ENCODE measurements at places on chromosomes 4 and X.

GRCh38 chr4:67735325-67735724, 18.9 kb downstream of the GNRHR start:
- no peak for DNase-seq

GRCh38 chrX:8244301-8244700, 73.2 kb upstream of the VCX2 start:
- no peak for DNase-seq

DNA sequence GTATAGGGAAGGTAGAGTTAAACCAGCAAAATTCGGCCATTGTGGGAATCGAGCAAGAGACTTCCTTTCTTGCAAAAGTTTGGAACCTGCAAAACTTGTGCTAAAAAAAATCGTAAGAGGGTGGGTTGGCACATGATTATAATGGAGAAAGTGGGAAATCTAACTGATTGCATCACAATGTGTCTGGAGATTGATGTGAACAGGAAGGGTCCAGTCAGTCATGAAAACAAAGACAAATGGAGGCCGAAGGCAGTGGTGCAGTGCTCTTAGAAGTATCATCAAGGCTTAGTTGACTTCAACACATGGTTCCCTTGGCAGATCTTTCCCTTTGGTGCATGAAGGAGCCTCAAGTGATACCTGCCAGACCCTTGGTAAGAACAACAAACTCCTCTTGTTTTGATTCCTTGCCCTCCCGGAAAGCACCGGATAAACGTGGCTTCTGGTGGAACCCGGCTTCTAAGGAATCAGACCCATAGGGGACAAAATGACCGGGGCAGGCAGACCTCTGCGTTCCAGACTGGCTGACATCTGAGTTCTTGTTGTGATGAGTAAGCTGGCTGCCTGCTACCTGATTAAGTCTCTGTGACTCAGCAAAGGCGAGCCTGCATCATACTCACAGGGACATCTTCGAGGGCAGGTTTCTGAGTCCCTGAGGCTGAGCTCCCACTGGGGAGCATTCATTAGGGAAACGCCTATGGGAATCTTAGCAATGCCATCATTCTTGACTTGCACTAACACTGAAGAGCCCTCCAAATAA, 87.7 kb upstream of the MAP3K15 start:
- DNase-seq, result no peak

DNA sequence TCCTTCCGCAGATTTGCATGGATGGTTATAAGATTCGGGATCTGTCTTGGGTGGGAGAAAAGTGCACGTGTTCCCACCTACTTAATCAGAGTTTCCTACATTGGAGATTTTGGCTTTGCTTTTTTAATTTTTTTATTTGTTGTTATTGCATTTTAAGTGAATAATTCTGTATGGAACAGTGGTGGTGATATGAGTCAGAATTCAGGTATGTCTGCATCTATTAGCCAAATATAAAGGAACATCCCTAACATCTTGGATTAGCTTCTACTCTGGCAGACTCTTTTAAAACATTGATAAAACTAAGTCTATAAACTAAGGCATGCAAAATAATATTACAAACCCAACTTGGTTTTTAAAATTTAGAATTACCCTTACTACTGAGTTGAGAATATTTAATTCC, 659.8 kb upstream of the EPHA5 start:
- no peak for DNase-seq

DNA sequence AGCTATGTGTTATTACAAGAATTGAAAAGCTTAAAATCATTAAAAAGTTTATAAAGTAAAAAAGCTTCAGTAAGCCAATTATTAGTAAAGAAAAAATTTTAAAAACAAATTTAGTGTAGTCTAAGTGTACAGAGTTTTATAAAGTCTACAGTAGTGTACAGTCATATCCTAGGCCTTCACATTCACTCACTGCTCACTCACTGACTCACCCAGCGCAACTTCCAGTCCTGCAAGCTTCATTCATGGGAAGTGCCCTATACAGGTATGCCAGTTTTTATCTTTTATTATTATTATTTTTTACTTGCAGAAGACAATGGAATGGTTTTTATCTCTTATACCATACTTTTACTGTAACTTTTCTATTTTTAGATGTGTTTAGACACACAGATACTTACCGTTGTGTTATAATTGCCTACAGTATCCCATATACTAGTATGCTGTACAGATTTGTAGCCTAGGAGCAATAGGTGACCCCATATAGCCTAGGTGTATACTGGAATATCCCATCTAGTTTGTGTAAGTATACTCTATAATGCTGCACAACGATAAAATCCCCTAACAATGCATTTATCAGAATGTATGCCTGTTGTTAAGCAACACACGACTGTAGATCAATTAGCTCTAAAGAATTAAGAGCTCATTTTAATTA, 230.7 kb downstream of the DCLK2 start:
- DNase-seq, result no peak

- DNase-seq, result no peak
Observed at GRCh38 chr4:46889410-46889809, 19.6 kb downstream of the COX7B2 start.

- no peak for DNase-seq
Observed at GRCh38 chr4:104909376-104909775, 237.3 kb upstream of the TET2 start.

DNA sequence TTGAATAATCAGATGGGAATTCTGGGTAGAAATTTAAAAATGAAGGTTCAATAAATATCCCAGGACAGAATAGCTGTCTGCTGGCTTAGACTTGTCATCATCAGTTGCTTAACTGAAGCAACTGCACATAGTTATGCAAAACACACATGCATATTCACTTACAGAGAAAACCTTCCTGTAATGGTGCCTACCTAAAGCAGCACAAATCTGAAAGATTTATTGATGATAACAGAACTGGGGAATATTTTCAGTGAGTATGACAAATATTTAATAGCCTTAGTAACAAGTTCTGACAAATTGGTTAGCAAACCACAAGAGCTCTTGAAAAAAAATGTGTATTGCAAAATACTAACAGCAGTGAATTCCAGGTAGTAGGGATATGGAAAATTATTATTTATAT, 606.8 kb upstream of the BOD1L1 start:
- DNase-seq, result no peak

GRCh38 chrX:33078273-33078672, 133.1 kb downstream of the DMD start:
- no peak for DNase-seq

DNA sequence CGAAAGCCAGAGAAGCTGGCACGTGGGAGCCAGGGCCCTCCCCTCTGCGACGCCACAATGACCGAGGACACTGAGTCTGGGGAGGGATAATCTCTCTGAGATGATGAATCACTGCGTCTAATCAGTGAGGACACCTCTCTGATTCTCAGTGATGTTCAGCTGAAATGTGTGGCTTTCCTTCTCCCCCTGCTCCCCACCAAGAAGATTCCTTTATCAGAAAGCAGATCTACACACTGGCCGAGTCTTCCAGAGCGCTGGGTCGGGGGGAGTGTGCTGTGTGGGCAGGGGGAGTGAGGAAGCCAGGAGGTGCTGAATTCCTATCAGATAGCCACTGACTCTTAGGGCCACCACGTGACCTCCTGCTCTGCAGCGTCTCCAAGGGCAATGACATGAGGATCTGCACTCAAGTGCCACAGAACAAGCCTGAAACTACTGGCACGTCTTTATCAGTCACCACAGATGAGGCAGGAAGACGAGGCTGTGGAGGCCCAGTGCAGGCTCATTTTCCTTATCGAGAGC, 89.2 kb downstream of the GATB start:
- no peak for DNase-seq

GRCh38 chrX:152913346-152913745, 15.5 kb downstream of the ZNF185 start:
- DNase-seq, result no peak

- DNase-seq, result no peak
Observed at GRCh38 chrX:14670819-14671218, 141.5 kb downstream of the GLRA2 start.

DNA sequence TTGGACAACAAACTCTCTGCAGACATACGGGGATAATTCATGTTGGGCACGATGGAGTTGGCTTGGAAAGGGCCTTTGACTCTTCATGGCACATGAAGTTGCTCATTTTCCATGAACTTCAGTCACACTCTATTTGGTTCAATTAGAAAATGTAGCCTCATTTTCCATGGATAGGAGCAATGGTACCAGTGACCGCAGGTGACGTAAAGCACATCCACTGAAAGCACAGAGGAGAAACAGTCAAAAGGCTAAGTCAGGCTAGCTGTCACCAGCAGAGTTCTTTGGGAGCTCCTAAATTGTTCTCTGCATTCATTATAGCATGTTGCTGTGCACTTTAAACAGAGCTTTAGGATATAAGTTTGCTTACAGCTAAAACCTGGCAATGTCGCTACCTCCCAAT, 39.9 kb upstream of the MAP3K15 start:
- no peak for DNase-seq

GRCh38 chrX:133390676-133391075, 24.6 kb downstream of the GPC4 start:
- no peak for DNase-seq

GRCh38 chrX:40090050-40090804, 7.5 kb downstream of the BCOR start:
- no peak for DNase-seq

DNA sequence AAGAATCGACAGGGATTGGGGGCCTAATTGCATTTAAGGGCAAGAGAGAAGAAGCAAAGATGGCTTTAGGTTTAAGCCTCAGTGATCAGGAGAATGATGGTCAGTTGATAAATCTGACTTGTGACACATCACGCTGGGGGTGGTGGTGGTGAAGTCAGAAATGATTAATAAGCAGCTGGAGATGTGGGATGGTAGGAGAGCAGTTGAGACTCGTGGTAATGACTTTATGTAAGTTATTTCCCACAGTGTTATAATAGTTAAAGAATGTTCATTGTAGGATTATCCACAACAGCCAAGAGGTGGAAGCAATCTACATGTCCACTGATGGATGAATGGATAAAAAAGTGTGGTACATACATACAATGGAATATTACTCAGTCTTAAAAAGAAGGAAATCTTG, 178.9 kb upstream of the GPC4 start:
- no peak for DNase-seq

DNA sequence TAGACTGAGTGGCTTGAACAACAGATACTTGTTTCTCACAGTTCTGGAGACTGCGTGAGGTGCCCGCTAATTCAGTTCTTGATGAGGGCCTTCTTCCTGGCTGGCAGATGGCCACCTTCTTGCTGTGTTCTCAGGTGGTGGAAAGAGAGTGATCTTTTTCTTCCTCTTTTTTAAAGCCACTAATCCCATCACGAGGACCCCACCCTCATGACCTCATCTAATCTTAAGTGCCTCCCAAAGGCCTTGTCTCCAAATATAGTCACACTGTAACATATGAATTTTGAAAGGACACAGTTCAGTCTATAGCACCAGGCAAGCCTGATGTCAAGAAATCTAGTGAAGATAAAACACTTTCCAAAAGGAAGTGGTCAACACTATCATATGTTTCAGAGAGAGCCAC, 12.4 kb downstream of the VAMP7 start:
- DNase-seq, result no peak

DNA sequence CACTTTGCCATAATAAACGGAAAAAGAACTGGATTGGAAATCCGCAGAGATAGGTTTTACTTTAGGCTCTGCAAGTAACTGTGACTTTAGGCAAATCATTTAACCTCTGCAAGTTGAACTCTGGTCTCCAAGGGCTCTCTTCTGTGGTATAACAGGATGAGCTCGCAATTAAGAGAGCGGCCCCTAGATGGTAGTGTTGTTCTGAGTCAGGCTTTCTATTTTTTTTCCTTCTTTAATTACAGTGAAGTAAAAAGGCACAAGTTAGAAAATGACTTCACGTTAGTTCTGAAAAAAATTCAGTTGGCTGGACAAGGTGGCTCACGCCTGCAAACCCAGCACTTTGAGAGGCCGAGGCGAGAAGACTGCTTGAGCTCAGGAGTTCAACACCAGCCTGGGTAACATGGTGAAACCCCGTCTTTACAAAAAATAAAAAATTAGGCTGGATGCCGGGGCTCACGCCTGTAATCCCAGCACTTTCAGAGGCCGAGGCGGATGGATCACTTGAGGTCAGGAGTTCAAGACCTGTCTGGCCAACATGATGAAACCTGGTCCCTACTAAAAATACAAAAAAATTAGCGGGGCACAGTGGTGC, 18.0 kb downstream of the RPS3A start:
- DNase-seq, result peak; percentile 61

GRCh38 chr4:10123227-10124101, 6.9 kb upstream of the WDR1 start:
- peak; percentile 42 for DNase-seq

DNA sequence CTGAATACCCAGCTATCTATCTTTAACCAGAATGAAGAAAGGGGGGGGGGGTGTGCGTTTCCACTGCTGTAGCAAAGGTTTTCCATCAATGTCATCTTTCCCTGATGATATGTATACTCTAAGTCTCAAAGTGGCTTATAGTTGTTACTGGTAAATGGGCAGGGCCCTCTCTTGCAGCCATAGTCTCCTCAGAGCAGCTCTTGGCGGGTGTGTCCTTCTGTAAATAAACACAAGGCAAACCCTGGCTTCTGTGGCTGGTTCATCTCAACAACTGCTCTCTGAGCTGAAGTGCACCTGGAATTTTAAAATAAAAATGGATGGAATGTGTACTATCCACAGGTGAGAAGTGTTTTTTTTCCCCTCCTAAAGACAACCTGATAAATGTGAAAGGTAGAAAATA, 57.5 kb upstream of the SCML1 start:
- DNase-seq, result no peak

- DNase-seq, result no peak
Observed at GRCh38 chrX:136659174-136659573, 11.2 kb downstream of the CD40LG start.

GRCh38 chr4:39754309-39754708, 56.4 kb downstream of the UBE2K start:
- DNase-seq, result no peak

- DNase-seq, result no peak
Observed at GRCh38 chr4:10030972-10031667, 9.8 kb upstream of the SLC2A9 start.

DNA sequence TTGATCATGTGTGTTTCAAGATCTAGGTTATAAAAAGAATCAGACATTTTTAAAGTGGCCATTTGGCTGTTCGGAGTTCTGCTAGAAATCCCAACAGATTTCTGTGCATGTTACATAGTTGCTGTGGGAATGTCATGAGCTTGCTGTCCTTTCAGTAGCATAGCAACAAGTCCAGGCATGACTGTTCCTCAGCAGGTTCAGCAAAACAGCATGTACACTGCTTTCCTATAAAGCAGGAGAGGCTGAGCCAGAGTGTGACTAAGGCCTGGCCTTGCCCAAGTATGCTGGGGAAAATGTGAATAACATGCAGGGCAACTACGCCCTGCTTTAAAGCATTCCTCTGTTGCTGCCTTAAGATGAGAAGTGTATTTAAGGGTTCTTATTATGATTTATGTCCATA, 217.1 kb upstream of the SMIM31 start:
- DNase-seq, result no peak

DNA sequence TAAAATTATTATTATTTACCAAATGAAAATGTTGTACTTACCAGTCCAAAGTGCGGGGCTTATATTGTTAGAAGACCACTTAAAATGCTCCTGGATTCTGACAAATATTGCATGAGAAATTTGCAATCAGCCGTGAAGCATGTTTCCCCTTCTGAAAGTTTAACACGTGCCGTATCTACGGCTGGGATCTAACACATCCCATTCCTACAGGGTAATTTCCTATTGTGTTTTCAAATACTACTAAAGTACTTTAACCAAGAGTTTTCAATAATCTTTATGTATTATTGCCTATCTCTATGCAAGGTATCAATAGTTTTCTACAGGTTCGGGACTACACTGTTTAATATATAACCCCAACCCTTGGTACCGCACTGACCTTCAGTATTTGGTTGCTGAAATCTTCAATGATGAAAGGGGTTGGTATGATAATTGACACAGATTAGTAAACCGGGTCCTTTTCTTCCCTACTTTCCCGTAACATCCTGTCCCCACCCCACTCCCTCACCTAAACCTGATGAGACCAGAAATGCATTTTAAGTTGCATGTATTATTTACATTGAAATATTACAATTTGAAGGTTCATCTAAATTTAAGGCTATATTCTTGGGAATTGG, 795 bp upstream of the BRWD3 start:
- DNase-seq, result no peak

Measured in stimulated activated naive CD4-positive, alpha-beta T cell (primary cell).